ENCODE measurements at places on chromosomes 1 and 21.

DNA sequence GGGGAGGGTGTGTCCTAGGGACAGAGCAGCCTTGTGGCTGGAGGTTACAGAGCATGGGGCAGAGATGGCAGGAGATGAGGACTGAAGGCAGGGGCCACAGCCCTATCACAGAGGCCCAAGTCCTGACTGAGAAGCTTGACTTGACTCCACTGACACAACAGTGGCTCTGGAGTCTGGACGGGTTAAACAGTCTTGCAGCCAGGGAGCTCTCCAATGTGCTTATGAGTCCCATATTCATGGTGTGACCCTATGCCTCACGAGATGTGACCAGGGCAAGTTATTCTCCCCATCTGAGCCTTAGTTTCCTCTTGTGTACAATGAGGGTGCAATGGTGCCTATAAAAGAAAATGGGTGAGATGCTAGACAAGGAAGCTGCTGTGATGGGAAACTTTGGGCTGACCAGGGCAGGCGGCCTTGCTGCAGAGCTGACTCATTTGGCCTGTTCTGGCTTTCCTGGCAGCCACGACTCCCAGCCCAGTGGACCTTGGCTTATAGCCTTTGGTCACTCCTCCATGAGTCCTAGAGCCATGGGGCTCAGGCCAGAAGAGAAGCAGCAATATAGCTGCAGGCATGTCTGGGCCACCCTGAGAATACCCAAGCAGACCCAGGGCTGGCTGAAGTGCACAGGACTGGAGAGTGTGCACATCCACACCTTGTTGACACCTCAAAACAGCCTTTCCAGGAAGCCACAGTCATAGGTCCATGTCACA lies 2.8 kb upstream of the TTC22 start:
- no peak for DNase-seq

- no peak for DNase-seq
Observed at GRCh38 chr1:86739648-86740509, 35.5 kb downstream of the SH3GLB1 start.

DNA sequence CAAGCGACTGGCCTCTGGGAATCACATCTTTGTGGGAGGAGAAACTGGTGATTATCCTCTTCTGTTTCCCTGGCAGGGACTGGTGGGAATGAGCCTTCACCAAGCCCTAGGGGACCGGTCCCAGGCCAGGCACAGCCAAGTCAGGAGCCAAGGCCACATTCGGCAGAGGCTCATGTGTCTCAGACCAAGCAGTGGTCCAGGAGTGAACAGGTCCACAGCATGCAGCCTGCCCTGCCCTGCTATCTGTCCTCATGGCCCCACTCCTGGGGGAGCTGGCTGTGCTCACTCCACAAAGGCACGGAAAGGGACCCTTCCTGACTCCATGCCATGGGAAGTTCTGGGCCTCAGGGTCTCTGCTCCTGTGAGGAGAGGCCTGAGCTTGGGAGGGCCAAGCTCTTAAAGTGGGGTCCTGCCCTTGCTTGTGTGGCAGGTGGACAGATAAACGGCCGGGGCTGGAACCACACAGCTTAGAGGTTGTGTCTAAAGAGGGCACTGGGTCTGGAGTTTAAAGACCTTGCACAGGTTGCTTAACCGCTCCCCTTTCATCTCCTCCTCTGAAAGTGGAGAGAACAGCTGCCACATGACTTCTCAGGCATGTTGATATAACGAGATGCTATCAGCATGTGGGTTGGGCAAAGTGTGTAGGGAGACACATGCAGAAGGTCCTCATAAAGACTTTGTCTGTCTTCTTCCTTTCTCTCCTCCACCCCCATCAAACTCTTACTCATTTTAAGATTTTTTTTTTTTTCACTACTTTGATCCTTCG lies 57.5 kb downstream of the CASQ2 start:
- no peak for DNase-seq

- DNase-seq, result no peak
Observed at GRCh38 chr21:46222436-46223116, 6.0 kb downstream of the LSS start.

- DNase-seq, result no peak
Observed at GRCh38 chr1:210937846-210938245, 196.1 kb downstream of the KCNH1 start.

GRCh38 chr1:156115514-156116374 lies 1.2 kb downstream of the LMNA start:
- no peak for DNase-seq

GRCh38 chr1:54118704-54119103 lies 34.1 kb downstream of the CDCP2 start:
- peak; percentile 46 for DNase-seq

DNA sequence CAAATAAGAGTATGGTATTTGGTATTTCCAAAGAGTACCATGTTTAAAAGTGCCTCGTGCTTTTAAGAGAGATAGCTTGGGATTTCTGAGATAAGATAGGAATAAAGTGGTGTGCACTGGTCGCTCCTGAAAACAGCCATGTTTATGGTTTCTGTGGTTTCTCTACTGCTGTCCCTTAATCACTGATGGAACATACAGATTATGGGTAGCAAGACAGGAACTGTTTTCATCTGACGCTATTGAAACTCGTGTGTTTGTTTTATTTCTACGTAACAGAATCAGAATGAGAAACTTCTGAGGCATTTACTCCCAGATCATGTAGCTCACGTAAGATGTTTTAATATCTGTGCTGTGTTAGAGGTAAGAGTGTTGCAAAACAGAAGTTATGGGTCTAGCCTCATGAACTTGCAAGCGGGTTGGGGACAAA lies 126.0 kb downstream of the KIAA0319L start:
- no peak for DNase-seq

DNA sequence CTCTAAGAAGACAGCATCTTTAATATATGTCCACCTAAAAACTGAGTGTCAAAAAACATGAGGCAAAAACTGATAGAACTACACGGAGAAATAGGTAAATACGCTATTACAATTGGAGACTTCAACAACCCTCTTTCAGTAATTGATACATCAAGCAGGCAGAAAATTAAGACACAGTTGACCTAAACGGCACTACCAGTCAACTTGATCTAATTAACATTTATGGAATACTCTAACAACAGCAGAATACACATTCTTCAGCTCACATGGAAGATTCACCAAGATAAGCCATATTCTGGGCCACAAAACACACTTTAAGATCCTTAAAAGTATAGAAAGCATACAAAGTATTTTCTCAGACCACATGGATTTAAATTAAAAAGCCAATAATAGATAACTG lies 137.6 kb downstream of the CLIC6 start:
- no peak for DNase-seq

GRCh38 chr1:23013657-23014056 lies 2.0 kb downstream of the TEX46 start:
- no peak for DNase-seq

- no peak for DNase-seq
Observed at GRCh38 chr21:39077876-39078275, 105.4 kb downstream of the PSMG1 start.

GRCh38 chr1:33009561-33009960 lies 27.1 kb downstream of the AK2 start:
- DNase-seq, result no peak

DNA sequence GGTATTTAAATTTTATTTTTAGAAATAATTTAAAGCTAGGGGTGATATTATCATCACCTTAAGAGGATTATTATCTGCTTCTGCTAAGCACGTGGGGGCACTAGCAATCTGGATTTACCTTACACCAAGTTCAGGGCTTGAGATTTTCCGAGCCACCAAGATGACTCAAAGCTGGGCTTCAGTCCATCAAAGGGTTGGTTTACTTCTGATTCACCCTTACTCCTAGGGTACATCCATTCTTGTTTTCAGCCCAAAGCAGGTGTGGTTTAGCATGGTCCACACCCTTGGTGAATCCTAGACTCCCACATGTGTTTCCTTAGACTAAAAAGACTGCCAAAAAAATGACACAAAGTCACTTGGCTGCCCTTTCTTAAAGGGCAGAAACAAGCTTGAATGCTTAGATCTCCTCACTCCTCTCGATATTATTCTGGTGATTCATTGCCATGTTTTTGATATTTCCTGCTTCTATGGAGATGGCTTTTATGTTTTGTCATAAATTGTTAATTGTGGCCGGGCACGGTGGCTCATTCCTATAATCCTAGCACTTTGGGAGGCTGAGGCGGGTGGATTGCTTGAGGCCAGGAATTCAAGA lies 9.8 kb upstream of the PRSS38 start:
- DNase-seq, result peak; percentile 40

DNA sequence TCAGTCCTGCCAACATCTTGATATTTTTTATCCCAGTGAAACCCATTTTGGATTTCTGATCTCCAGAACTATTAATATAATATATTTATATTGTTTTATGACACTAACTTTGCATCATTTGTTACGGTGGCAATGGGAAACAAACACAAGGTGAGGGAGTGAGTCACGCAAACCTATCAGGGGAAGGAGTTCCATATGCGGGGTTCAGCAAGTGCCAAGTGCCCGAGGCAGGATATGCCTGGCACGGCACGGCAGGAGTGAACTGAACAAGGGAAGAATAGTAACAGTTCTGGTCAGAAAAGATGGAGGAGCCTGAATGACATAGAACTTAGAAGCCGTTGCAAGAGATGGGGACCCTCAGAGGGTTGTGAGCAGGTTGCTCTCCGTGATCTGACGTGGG lies 7.7 kb upstream of the IL10RB start:
- no peak for DNase-seq

DNA sequence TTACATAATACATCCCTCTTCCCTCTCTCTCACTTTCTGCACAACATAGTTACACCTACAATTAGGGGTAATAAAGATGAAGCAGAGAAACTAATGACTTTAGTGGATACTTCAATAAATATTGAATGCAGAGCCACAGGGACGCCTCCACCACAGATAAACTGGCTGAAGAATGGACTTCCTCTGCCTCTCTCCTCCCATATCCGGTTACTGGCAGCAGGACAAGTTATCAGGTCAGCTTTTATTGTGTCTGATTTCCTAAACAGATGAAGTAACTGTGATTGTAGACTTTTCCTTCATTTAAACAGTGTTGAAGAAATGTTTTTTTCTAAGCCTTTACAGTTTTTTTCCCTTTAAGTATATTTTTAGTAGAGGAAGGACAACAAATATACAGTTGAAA lies 281.6 kb downstream of the TPR start:
- DNase-seq, result no peak

DNA sequence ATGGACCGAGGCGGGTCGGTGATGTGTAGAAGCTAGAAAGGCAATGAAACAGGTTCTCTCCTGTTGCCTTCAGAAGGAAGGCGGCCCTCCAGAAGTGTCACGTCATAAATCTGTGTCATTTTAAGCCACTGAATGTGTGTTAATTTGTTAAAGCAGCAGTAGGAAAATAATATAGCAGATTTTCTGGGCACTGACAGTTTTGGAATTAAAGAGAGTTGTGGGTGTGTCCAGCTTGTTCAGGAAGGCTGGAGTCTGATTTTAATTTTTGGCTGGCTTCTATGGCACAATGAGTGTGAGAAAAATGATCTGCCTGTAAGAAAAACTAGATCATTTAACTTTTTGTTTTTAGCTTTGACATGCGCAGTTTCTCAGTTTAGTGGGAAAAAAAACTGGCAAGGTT lies 177.3 kb downstream of the EDEM3 start:
- no peak for DNase-seq

DNA sequence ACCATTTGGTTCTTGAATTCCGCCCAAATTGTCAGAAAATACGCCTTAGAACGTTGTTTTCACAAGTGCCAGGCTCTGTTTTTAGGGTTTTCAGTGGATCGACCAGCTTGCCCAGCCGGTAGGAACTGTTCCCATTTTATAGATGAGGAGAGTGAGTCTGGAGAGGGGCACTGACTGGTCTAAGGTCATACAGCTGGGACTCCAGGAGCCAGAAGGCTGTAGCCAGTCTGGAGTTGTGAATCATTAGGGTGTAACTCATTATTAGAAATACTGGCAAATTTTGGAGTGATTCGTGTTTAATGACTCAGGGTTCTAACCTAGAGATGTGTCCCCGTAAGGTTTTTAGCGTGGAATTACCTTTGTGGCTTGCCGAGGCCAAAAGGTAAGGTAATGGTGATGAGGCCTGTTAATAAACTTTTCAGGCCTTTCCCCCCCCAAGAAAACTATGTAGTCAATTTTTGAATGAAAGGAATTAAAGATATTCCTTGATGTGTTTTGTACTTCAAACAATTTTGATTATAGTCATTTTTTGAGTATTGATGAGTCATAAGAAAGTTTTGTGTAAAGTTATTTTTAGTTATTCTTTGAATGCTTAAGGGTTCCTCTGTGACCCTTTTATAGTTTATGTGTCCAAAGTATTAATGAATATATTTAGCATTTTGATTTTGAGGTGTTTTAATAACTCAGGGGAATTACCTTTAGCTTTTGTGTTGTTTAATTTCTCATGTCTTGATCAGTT lies 2.1 kb downstream of the DYRK1A start:
- no peak for DNase-seq

GRCh38 chr1:107739201-107739600 lies 225.8 kb downstream of the VAV3 start:
- no peak for DNase-seq

DNA sequence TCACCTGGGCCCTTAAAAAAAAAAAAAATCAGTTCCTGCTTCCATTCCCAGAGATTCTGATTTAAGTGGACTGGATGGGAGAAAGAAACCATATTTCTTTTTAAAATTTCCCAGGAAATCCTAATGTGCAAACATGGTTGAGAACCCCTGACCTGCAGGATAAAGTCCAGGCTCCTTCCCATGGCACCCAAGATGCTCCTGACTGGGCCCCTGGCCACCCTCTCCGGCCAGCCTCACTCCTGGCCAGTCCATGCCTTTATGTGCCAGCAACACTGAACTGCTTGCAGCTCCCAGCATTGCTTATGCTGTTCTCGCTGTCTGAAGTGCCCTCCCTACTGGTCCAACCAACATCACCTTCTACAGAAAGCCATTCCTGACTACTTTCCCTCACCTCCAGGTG lies 93.9 kb downstream of the TEX35 start:
- DNase-seq, result no peak

- DNase-seq, result no peak
Observed at GRCh38 chr1:69455718-69456117, 112.0 kb upstream of the LRRC7 start.

DNA sequence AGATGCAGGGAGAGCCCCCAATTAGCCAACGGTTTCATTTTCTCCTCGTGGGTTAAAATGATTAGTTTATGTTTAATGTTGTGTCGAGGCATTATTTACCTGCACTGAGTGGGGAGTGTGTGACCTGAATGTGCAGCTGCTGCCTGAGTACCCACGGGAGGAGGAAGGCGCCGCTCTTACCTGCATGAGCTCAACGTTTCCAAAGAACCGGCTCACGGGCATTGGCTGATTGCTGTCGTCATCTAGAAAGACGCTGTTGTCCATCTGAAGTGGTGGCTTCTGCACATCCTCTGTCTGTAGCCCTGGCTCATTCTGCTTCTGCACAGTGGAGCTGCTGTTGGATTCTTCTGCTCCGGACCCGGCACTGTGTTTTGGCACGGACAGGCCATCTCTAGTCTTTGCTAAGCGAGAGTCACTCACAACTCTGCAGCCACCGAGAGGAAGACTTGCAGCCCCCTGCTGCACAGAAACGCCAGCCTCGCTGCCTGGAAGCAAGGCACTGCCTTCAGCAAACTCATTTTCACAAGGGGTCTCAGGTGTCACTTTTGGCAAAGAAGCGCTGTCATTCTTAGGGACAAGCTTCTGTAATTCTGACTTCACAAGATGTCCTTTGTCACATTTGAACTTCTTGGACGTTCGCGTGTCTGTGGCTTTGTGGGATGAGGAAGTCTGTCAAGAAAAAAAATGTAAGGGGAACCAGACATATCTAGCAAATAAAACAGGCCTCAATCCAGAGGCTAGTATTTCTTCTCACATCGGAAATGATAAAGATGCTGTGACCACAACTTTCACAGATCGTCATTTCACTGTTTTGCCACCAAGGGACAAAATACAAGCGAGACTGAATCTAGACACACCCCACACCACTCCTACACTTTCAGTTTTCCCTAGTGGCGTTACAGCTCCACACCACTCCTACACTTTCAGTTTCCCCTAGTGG lies 9.4 kb downstream of the C1orf174 start:
- no peak for DNase-seq
